ENCODE measurements at places on chromosomes 12 and 14. TPM values are rescaled to one million over a fixed set of nuclear protein-coding genes. Genes with fewer than 3 reads are reported as not detected.
A peak's percentile ranks its signal among the peaks of the same experiment; 100 is the strongest.

AMN gene
- 2.0 TPM for total RNA-seq

- no peaks in the 10 kb centered on the region for H3K36me3 ChIP-seq
- no peak overlapping the region for H3K4me3 ChIP-seq
- DNase-seq = no peak
- no peak overlapping the region for H3K27ac ChIP-seq
- no peaks in the 10 kb centered on the region for H3K4me1 ChIP-seq
- H3K27me3 ChIP-seq = no peaks in the 10 kb centered on the region
Observed at GRCh38 chr12:71335151-71335962, 104.2 kb upstream of the LGR5 start.

DNA sequence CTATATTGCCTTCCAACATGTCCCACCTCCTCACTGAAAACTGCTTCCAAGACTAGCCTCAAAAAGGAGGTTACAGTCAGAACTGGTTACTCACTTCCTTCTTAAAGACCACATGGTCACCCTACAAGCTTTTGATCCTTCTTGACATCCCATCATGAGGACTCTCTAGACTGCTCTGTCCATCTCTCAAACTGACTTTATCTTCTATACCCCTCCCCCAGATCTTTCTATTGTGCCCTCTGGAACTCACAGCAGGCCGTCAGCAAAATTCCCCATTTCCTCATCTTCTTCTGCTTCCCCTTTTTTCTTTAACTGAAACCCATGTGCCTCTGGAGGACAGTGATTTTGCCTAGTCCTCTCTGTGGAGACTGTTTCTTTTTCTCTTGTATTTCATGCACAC lies 18.1 kb upstream of the IGF1 start:
- H3K36me3 ChIP-seq = no peaks in the 10 kb centered on the region
- no peak for DNase-seq
- H3K4me1 ChIP-seq = no peaks in the 10 kb centered on the region
- H3K27ac ChIP-seq = no peak overlapping the region

CAPZA3 gene
- total RNA-seq = not detected

DNA sequence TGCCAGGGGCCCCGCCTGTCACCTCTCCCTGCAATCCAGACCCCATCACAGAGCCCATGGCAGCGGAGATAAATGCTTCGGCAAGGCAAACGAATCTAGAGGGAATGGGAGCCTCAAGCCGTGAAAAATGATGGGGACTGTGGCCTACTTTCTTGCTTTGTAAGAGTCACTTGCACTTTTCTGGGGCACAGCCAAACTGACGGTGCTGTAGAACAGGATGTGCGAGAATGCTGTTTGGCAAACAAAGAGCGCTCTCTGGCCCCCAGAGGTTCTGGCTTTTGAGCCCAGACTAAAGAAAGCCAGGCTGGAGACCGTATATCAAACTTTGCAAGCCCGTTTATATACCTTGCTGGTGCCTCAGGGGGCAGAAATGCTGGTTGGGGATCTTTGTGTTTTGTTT lies 108.7 kb downstream of the CACNA1C start:
- no peak for DNase-seq
- H3K4me3 ChIP-seq = no peak overlapping the region
- no peak overlapping the region for H3K27ac ChIP-seq
- no peaks in the 10 kb centered on the region for H3K36me3 ChIP-seq

- DNase-seq = no peak
- H3K4me1 ChIP-seq = peaks cover 49% of the 10 kb centered on the region
- no peak overlapping the region for H3K27ac ChIP-seq
- peaks cover 16% of the 10 kb centered on the region for H3K36me3 ChIP-seq
Observed at GRCh38 chr14:75280291-75280830, 1.7 kb downstream of the FOS start.

DNA sequence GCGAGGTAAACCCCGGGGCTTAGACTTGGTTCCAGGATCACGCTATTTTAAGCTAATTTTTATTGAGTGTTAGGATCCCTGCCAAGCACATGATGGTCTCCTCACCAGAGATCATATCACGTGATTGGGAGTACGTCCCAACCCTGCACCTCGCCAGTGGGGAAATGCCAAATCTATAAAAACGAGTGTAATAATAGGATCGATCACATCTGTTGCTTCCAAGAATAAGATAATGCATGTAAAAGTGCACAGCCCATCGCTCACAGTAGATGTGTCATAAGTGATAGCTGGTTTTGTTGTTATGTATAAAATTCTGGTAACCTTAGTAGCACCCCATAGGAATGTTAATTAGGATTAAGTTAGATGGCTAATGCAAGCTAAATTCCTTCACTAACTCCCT lies 581.0 kb upstream of the TMEM132C start:
- H3K4me3 ChIP-seq = no peak overlapping the region
- no peak for DNase-seq
- H3K27me3 ChIP-seq = no peaks in the 10 kb centered on the region
- no peaks in the 10 kb centered on the region for H3K36me3 ChIP-seq
- no peaks in the 10 kb centered on the region for H3K4me1 ChIP-seq

DNA sequence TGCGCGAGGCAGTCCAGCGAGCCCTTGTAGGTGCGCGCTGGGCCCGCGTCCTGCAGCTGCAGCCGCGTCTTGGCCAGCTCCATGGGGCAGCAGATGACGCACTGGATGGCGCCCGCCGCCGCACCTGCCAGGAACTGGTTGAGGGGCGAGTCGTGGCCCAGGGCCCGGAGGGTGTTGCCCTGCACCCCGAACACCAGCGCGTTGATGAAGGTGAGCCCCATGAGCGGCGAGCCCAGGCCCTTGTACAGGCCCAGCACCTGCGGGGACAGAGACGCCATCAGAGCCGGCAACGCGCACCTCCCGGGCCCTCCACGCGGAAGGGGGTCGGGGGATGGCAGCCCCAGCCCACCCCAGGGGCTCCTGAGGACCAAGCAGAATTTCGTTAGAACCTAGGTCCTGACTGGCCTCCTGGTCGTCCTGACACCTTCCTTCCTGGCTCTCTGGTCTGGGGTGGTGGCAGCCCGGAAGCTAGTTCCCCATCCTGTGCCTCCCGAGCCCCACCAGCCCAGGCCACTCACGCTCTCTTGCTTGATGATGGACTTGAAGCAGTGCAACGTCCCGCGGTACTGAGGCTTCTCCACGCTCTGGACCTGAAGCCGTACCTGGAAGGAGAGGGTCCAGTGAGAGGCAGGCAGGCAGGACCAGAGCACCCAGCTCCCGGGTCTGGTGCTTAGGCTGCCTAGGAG lies 13.3 kb downstream of the SLC25A29 start:
- peaks cover 16% of the 10 kb centered on the region for H3K4me1 ChIP-seq
- no peaks in the 10 kb centered on the region for H3K36me3 ChIP-seq
- no peak overlapping the region for H3K27ac ChIP-seq
- DNase-seq = no peak
- no peaks in the 10 kb centered on the region for H3K27me3 ChIP-seq

- no peaks in the 10 kb centered on the region for H3K27me3 ChIP-seq
- no peaks in the 10 kb centered on the region for H3K36me3 ChIP-seq
- H3K4me3 ChIP-seq = no peak overlapping the region
- H3K27ac ChIP-seq = no peak overlapping the region
- no peaks in the 10 kb centered on the region for H3K4me1 ChIP-seq
- DNase-seq = no peak
Observed at GRCh38 chr12:41972196-41972595, 172.5 kb downstream of the GXYLT1 start.

GRCh38 chr12:130136509-130137039 lies 25.7 kb upstream of the FZD10 start:
- no peaks in the 10 kb centered on the region for H3K4me1 ChIP-seq
- no peak for DNase-seq
- no peak overlapping the region for H3K27ac ChIP-seq
- no peaks in the 10 kb centered on the region for H3K27me3 ChIP-seq
- H3K4me3 ChIP-seq = no peak overlapping the region

DNA sequence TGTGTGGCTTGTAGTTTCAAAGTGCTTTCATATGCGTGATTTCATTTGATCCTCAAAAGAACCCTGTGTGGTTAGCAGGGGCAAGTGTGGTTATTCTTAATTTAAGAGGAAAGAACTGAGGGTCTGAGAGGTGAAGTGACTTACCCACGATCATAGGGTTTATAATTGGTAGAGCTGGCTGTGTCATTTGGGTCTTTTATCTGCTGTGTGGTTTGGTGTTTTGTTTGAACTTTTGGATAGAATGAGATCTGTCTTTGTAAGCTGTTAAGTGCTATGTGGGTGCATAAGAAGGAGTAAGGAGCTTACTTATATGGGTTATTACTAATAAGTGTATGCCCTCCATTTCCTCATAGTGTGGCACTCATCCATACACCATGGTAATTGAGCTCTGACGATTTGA lies 190.0 kb downstream of the CACNA1C start:
- H3K36me3 ChIP-seq = no peaks in the 10 kb centered on the region
- DNase-seq = no peak
- no peak overlapping the region for H3K4me3 ChIP-seq
- no peaks in the 10 kb centered on the region for H3K27me3 ChIP-seq

KRT3 gene
- total RNA-seq = not detected

GRCh38 chr12:74906224-74906623 lies 303.4 kb downstream of the KCNC2 start:
- H3K27ac ChIP-seq = no peak overlapping the region
- no peaks in the 10 kb centered on the region for H3K36me3 ChIP-seq
- H3K27me3 ChIP-seq = no peaks in the 10 kb centered on the region

DNA sequence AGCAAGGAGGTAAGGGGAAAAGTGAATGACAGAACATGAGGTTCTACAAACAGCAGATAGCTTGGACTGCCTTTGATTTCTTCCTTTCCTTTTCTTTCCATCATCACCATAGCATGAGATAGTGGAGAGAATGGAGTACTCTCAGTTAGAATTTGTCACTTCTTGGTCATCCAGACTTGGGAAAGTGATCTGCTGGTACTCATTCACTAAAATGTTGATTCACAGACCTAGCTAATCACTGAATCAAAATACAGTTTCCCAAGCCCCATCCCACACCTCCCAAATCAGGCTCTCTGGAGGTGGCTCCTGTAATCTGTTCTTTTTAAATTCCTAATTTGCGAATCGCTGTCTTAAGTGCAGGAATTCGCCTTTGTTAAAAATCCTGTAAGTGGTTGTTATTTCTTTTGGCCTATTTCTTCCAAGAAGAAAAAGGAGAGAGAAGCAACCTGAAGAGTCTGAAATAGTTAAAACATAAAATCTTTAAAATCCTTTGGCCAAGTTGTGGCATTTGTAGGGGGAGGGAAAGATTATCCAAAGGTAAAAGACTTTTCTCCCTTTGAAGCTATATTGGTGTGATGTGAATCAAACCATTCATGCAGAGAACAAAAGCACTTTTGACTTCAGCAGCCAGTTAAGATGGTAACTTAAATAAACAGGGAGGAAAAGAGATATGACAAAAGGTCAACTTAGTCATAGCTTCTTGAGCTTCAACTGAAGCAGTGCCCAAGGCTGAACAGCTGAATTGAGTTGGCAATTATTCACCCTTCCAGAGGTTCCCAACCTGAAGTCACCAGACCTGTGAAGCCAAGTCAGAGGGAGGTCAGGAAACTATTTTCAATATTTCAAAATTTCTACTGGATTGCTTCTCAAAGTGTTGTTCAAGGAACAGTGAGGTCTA lies 255.1 kb upstream of the KRR1 start:
- no peaks in the 10 kb centered on the region for H3K27me3 ChIP-seq
- H3K4me1 ChIP-seq = no peaks in the 10 kb centered on the region
- DNase-seq = no peak
- no peak overlapping the region for H3K4me3 ChIP-seq
- no peak overlapping the region for H3K27ac ChIP-seq

DNA sequence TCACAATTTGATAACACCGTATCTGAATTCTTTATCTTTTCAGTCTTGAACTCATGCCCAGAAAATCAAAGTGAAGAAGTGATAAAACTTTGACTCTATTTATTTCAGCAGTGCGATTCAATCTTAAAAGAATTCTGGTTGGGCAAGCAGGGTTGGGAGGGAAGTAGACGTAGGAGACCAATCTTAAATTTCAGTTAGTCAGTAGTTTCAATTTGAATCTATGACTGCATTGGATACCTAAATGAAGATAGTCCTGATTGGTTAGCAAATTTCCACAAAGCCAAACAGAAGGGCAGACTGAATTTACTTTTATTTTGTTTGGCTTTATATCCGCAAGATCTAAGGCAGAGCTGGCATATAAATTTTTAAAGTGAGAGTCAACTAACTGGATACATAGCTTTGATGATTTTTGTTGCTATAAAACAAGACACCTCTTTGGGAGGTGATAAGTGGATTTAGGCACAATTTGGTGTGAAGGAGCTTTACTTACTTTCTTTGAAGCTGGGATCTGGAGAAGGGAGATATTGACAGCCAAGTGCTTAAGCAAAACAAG lies 2.6 kb downstream of the ACSS3 start:
- H3K4me3 ChIP-seq = no peak overlapping the region
- DNase-seq = no peak
- no peaks in the 10 kb centered on the region for H3K36me3 ChIP-seq
- H3K27ac ChIP-seq = no peak overlapping the region
- no peaks in the 10 kb centered on the region for H3K4me1 ChIP-seq
- H3K27me3 ChIP-seq = peaks cover 4% of the 10 kb centered on the region

- no peaks in the 10 kb centered on the region for H3K36me3 ChIP-seq
- no peaks in the 10 kb centered on the region for H3K27me3 ChIP-seq
- H3K27ac ChIP-seq = no peak overlapping the region
- no peak overlapping the region for H3K4me3 ChIP-seq
Observed at GRCh38 chr12:107480836-107481608, 204.6 kb upstream of the PWP1 start.

GRCh38 chr12:30447061-30447750 lies 248.5 kb downstream of the IPO8 start:
- no peaks in the 10 kb centered on the region for H3K27me3 ChIP-seq
- H3K4me1 ChIP-seq = no peaks in the 10 kb centered on the region
- no peak overlapping the region for H3K4me3 ChIP-seq
- no peak overlapping the region for H3K27ac ChIP-seq
- no peaks in the 10 kb centered on the region for H3K36me3 ChIP-seq

GRCh38 chr12:132222096-132222807 lies 78.0 kb downstream of the NOC4L start:
- H3K4me1 ChIP-seq = peaks cover 13% of the 10 kb centered on the region
- peaks cover 4% of the 10 kb centered on the region for H3K27me3 ChIP-seq
- H3K4me3 ChIP-seq = no peak overlapping the region
- peak overlapping the region; percentile 20 for H3K27ac ChIP-seq
- H3K36me3 ChIP-seq = no peaks in the 10 kb centered on the region

GRCh38 chr12:89571491-89572195 lies 45.8 kb upstream of the POC1B start:
- H3K36me3 ChIP-seq = no peaks in the 10 kb centered on the region
- no peaks in the 10 kb centered on the region for H3K4me1 ChIP-seq
- no peak overlapping the region for H3K4me3 ChIP-seq

GRCh38 chr12:3752741-3753486 lies at the start of gene CRACR2A:
TSS of gene CRACR2A (minus strand) at chr12:3753109. CDS start at chr12:3696999, 56,110 bp downstream.
- H3K4me1 ChIP-seq = peaks cover 49% of the 10 kb centered on the region
- no peaks in the 10 kb centered on the region for H3K27me3 ChIP-seq
- H3K27ac ChIP-seq = peak within 1 kb of the TSS; percentile 98

DNA sequence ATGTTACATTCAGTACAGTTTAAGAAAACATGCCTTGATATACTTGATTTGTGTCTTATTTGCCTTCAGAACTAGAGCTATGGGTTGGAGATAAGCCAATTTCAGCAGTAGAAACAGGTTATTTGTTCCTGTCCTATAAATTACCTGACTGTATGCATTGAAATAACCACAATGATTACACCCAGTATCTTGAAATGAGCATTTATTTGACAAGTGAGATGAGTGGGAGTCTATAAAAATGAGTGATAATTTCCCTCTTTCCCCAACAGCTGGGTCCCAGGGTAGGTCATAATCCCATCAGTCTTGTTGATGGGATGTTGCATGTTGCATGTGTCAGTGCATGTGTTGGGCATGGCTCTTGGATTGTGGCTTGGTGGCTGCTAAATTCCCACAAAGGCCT lies 3.7 kb downstream of the TAS2R42 start:
- H3K27me3 ChIP-seq = no peaks in the 10 kb centered on the region
- H3K4me3 ChIP-seq = no peak overlapping the region
- no peak overlapping the region for H3K27ac ChIP-seq

GDF3 gene
- not detected for total RNA-seq

GRCh38 chr12:6382371-6382770 lies 1.6 kb upstream of the LTBR start:
- H3K27me3 ChIP-seq = no peaks in the 10 kb centered on the region
- H3K4me1 ChIP-seq = peaks cover 26% of the 10 kb centered on the region
- DNase-seq = no peak
- no peaks in the 10 kb centered on the region for H3K36me3 ChIP-seq
- no peak overlapping the region for H3K4me3 ChIP-seq

Measured in natural killer cell (primary cell).